Activated naive CD8-positive, alpha-beta T cell treated with anti-CD3 and anti-CD28 coated beads, Interleukin-2, amount 50 U/mL, for 16 hours (primary cell): ENCODE measurements at places on chromosomes 11 and 22.

DNA sequence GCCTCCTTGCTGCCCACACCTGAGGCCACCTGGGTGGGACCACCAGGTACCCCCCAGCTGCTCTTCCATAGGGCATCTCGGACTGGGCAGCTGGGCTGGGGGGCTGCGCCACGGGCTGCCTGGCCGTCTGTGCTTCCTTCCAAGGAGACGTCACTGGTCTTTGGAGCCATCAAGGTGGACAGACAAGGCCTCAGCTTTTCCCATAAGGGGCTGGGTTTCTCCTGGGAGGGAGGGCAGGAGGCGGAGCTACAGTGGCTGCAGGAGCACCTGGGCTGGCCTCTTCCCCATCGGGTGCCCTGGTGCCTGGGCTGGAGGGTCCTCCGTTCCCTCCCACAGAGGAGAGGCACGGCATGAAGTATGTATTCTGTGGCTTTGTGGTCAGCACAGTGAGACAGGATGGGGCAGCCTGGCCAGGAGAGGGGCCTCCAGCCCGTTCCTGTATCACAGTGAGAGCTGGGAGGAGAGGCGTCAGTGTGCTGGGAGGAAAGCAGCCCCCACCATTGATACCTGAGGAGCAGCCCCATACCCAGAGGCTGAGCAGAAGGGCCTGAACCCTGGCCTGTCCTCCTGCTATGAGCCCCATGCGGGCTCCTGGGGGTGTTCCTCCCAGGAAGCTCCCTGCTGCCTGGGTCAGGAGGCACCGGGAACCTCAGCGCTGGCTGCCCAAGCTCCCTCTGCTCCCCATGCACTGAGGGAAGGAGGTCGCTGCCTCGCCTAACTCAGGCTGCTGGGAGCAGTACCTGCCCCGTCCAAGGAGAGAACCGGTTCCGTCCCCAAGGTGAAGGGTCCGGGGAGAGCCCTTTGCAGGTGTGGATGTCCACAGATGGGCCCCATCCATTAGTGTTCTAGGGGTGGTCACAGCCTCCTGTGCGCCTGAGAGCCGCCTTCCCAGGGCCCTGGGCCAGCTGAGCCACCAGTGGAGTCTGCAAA is 1075.0 kb downstream of the BRD1 start:
- no peak for DNase-seq

GRCh38 chr11:120121914-120122473 is 15.9 kb downstream of the TRIM29 start:
- DNase-seq: no peak

- no peak for DNase-seq
Measured at GRCh38 chr11:95335989-95336388, 105.0 kb upstream of the SESN3 start.

- no peak for DNase-seq
Measured at GRCh38 chr11:128902515-128903066, 11.4 kb downstream of the KCNJ5 start.

- DNase-seq: no peak
Measured at GRCh38 chr11:102223859-102224258, 93.4 kb upstream of the BIRC3 start.

- DNase-seq: no peak
Measured at GRCh38 chr11:17722000-17722643, 2.8 kb downstream of the MYOD1 start.

DNA sequence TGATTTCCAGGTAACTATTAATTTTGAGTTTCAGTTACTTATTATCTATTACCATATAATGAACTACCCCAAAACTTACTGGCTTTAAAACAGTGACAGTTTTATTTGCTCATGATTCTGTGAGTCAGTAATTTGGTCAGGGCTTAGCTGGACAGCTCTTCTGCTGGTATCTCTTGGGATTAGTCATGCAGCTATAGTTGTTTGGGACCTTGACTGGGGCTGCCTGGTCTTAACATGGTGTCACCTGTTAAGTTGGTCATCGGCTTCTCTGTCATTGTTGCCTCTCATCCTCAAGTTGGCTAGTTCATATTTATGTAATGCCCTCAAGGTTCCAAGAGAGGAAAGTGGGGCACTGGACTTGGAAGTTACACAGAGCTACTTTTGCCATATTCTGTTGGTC is 177.5 kb downstream of the TMEM135 start:
- no peak for DNase-seq

GRCh38 chr11:76798202-76798581 is 15.0 kb downstream of the TSKU start:
- no peak for DNase-seq

DNA sequence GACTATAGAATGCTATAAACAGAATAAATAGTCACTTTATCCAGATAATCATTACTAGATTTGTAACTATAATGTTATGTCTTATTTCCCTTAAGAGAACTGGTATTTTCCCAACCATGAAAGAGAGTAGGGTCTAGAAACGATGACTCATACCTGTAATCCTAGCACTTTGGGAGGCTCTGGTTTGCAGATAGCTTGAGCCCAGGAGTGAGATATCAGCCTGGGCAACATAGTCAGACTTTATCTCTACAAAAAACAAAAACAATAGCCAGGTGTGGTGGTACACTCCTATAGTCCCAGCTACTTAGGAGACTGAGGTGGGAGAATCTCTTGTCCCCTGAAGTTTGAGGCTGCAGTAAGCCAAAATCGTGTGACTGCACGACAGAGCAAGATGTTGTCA is 30.9 kb downstream of the OR52A5 start:
- no peak for DNase-seq

- DNase-seq: no peak
Measured at GRCh38 chr11:45470151-45470793, 184.1 kb upstream of the SYT13 start.

DNA sequence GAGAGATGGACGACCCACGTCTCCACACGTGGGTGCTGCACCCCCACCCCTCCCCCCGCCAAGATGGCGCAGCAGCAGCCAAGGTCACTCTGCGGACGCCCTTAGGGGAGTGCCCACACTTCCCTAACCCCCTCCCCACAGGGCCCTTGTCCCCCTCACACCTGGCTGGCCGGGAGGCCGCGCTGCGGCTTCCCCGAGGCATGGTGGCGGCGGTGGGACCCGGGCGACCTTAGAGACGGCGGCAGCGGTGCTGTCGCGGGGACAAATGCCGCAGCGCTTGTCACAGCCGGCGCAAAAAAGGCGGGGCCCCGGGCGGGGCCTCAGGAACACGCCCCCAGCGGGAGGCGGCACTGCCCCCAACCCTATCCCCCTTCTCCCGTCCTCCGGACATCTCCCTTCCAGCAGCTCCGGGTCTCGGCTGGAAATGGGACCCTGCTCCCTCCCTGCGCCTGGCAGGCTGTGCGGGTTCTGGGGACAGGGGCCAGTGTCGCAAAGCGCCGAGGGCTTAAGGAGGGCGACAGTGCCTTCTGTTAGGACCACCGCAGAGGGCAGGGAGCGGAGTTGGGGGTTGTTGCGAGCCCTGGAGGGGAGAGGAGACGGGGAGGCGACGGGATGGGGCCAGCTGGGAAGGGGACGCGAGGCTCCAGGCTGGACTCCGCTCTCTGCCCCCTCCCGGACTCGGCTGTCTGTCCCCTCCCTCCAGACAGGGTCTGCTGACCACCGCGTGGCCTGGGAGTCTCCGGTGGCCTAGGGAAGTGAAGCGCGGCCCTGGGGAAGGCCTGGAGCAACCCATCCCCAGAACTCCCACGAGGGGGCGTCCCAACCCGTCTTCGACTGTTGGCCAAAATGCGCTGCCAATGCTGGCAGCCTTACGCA is at the start of gene CHCHD10:
Gene CHCHD10, minus strand, starts transcription at position 300 of the 876 bp plus-strand sequence. Its CDS starts 98 bp downstream, at position 202.
- peak; percentile 58 for DNase-seq

- no peak for DNase-seq
Measured at GRCh38 chr11:130115218-130115617, 44.4 kb upstream of the ST14 start.

DNA sequence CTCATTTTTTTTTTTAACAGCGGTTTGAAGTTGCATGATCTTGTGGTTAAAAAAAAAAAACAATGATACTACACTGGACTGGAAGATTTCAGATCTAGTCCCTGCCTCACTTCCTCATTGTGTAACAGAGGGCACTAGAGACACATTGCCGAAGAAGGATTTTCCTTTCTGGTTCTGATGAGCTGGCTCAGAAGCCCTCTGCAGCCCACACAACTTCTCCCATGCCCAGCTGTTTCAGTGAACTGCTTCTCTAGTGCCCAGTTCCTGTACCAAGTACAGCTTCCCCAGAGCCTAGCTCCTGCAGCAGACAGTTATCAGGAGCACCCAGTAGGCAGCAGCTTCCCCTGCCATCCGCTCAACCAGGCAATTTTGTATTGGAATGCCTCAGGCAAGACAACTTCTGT is 29.5 kb upstream of the ANO5 start:
- DNase-seq: no peak

GRCh38 chr11:66126808-66127555 is 56.9 kb downstream of the PACS1 start:
- peak; percentile 14 for DNase-seq

DNA sequence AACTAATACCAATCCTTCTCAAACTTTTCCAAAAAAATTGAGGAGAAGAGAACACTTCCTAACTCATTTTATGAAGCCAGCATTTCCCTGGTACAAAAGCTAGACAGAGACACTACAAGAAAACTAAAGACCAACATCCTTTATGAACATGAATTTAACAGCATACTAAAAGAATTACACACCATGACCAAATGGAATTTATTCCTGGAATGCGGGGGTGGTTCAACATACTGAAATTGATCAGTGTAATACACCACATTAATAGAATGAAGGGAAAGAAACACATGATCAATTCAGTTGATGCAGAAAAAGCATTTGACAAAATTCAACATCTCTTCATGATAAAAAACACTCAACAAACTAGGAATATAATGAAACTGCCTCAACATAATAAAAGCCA is 148.1 kb downstream of the WNT7B start:
- DNase-seq: no peak

GRCh38 chr11:105612771-105613170 is 2.9 kb downstream of the GRIA4 start:
- DNase-seq: no peak
